ENCODE measurements at places on chromosomes 1 and 21. TPM values are rescaled to one million over a fixed set of nuclear protein-coding genes. Genes with fewer than 3 reads are reported as not detected.

DNA sequence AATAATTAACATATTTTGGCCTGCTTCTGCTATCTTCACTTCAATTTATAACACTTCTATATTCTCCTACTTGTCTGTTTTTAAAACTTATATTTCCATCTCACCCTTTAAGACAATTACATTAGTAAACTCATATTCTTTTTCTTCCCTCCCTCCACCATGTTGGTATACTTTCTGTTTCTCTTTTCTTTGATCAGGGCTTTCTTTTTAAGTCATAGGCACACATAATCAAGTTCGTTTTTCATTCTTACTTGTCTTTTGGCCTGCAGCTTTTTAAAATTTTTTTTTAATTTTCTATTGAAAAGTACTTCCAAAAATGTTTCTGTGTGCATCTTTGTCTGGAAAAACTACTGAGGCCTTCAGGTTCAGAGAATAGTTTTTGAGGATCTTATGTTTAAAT is 2.3 kb downstream of the PYHIN1 start:
- no peak overlapping the region for H3K27ac ChIP-seq
- H3K4me3 ChIP-seq, result no peak overlapping the region
- H3K4me1 ChIP-seq, result no peaks in the 10 kb centered on the region
- H3K36me3 ChIP-seq, result no peaks in the 10 kb centered on the region
- H3K27me3 ChIP-seq, result no peaks in the 10 kb centered on the region
- no peak for DNase-seq

DNA sequence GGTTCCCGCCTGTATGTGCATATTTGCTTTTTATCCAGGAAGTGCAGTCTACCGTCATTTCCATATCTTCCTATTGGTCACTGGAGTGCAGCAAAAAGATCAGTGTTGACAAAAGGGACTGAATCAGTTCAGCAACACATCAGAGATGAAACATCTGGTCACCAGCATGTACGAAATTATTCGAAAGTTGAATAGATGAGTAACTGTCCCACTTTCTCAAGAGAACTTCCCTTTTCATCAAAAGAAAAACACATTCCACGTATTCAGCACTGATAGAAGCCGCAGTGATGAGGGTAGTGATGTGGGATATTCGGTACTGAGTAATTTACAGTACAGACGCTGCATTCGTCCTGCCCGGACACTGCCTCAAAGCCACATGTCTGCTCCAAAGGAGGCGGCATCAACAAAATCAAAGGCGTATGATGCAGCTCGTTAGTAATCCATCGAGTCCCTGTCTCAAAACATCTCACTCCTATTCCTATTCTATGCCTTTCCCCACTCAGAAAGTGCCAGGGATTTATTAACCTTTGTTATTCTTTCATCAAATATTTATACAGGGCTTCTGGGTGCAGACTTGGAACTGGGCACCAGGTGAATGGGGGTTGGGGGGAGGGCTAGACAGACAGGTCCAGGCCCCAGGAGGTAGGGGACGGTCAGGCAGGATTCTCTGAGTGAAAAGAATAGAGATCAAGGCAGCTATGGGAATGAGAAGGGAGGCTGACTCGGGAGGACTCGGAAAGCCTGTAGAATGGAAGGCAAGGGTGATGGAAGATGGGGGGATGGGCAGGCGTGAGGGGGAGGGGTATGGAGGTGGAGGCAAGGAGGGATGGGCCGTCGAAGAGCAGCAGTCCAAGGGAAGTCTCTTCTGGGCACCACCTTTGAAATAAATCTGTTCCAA is 79.5 kb upstream of the SLC45A1 start:
- H3K4me1 ChIP-seq, result peaks cover 23% of the 10 kb centered on the region
- no peaks in the 10 kb centered on the region for H3K36me3 ChIP-seq
- H3K4me3 ChIP-seq, result no peak overlapping the region
- no peaks in the 10 kb centered on the region for H3K27me3 ChIP-seq
- H3K27ac ChIP-seq, result no peak overlapping the region
- DNase-seq, result no peak

GRCh38 chr1:36178471-36179219 is 22.7 kb downstream of the MAP7D1 start:
- no peaks in the 10 kb centered on the region for H3K27me3 ChIP-seq
- H3K36me3 ChIP-seq, result no peaks in the 10 kb centered on the region
- H3K4me3 ChIP-seq, result peak overlapping the region; percentile 6
- peak; percentile 85 for DNase-seq
- peaks cover 27% of the 10 kb centered on the region for H3K4me1 ChIP-seq
- H3K27ac ChIP-seq, result peak overlapping the region; percentile 15

GRCh38 chr1:58687516-58687915 is 12.3 kb downstream of the MYSM1 start:
- peaks cover 6% of the 10 kb centered on the region for H3K4me1 ChIP-seq
- peak overlapping the region; percentile 8 for H3K27ac ChIP-seq
- no peaks in the 10 kb centered on the region for H3K27me3 ChIP-seq

GRCh38 chr1:26276432-26276838 is 3.5 kb upstream of the SH3BGRL3 start:
- peaks cover 55% of the 10 kb centered on the region for H3K4me1 ChIP-seq
- no peaks in the 10 kb centered on the region for H3K27me3 ChIP-seq
- DNase-seq, result no peak
- H3K36me3 ChIP-seq, result no peaks in the 10 kb centered on the region
- peak overlapping the region; percentile 95 for H3K27ac ChIP-seq
- H3K4me3 ChIP-seq, result no peak overlapping the region

DNA sequence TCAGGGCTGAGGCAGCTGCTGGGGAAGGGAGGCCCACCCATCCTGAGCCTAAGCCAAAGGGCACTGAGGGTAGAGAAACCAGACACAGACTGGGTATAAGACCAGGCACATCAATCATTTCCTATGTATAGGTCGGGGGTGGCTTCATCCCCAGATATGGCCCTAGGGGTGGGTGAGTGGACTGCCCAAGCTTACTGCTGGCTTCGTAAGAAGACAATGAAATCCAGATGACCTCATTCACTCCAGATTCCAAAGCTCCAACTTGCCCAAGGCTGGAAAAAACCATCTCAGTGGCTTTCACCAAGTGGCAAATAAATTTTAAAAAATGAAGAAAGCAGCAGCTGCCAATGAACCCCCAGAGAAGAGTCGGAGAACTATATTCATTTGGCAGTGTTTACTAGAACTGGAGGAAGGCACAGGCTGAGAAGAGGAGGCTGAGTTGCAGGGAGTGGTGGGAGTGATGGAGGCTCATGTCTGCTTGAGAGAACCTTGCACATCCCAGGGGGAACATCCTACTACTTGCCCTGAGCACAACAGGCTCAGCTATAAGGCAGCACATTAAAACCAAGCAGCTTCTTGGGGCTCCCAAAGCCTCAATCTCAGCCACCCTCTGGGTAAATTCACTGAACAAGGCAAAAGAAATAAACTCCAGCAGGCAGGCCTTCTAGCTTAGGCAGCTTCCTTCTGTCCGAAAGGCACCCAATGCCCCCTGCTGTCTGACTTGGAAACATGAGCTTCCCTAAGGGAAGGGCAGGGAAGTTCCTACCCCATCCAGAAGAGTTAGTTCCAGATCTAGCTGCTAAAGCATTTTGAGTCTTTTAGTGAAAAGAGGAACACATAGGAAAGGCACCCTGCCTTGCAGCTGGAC is 14.1 kb downstream of the PEA15 start:
- H3K4me3 ChIP-seq, result no peak overlapping the region
- peaks cover 10% of the 10 kb centered on the region for H3K4me1 ChIP-seq
- H3K27me3 ChIP-seq, result no peaks in the 10 kb centered on the region
- peaks cover 2% of the 10 kb centered on the region for H3K36me3 ChIP-seq

DNA sequence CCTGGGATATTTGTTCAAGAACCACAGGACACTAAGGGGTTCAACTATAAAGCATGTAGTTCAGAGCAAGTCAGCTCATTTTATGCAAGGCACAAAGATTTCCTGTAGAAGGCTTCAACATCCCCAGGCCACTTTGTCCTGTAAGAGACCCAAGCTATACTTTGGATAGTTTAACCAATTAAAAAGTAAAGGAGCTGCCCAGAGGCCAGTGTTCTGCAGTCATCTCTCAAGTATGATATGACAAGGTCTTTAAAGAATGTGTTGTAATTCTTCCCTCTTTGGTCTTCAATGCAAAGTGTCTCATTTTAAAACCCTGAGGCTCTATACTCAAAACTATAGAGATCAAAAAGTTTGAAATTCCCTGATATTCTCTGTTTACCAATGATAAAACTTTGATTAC is 34.1 kb downstream of the KRTAP20-3 start:
- H3K4me1 ChIP-seq, result no peaks in the 10 kb centered on the region
- H3K36me3 ChIP-seq, result no peaks in the 10 kb centered on the region
- H3K4me3 ChIP-seq, result no peak overlapping the region
- H3K27ac ChIP-seq, result no peak overlapping the region
- DNase-seq, result no peak

DNA sequence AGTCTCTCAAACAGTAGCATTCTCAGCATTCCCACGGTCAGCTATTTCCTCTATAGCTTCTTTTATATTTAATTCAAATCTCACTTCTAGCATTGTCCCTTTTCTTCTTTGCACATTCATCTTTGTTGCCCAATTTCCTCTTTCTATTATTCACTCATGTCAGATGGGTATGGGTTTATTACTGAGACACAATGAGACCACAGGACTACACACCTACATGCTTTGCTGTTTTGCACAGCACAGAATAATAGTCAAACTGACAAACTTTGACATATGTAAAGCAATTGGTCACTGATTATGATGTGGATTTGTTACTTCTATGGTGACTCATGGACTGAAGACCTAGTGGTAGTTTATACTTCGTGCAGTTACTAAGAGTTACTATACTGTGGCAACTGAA is 5.8 kb upstream of the CD1C start:
- no peaks in the 10 kb centered on the region for H3K36me3 ChIP-seq
- H3K4me3 ChIP-seq, result no peak overlapping the region

GRCh38 chr21:33058527-33058926 is 11.4 kb upstream of the OLIG1 start:
- peaks cover 8% of the 10 kb centered on the region for H3K4me1 ChIP-seq
- no peak overlapping the region for H3K27ac ChIP-seq
- H3K36me3 ChIP-seq, result no peaks in the 10 kb centered on the region
- no peak for DNase-seq
- H3K4me3 ChIP-seq, result no peak overlapping the region

DNA sequence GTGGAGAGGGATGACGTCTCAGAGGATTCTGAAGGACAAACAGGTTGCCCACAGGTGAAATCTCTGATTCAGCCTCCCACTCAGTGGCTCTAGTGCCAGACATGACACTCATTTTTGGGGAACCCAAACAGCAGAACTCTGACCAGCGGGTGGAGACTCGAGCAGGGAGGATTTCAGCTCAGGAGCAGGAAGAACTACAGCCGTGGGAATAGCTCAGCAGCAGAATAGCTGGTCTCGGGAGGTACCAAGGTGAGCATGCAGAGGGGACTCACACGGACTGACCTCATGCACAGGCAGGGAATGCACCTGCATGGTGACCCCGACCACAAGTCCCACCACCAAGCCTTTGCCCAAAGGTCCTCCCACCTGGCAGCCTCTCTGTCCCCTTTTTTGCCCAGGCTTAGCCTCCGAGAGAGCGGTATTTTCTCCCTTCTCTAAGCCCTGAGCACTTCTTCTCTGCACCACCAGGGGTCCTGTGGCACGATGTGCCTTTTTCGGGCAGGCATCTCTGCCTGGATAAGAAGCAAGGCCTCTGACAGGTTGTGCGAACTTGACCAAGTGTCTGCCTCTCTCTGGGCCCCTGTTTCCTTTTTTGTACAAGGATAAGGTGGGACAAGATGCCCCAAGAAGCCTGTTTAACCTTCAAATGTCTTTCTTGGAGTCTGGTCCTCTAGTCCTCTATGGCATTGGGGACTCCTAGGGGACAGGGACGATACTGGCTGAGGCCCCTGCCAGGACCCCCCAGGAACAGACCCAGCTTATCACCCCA is 8.8 kb upstream of the FGR start:
- no peaks in the 10 kb centered on the region for H3K36me3 ChIP-seq
- H3K4me3 ChIP-seq, result no peak overlapping the region
- H3K27me3 ChIP-seq, result no peaks in the 10 kb centered on the region
- DNase-seq, result peak; percentile 66
- H3K4me1 ChIP-seq, result peaks cover 6% of the 10 kb centered on the region

GRCh38 chr1:116392717-116393404 is 19.8 kb downstream of the ATP1A1 start:
- no peaks in the 10 kb centered on the region for H3K27me3 ChIP-seq
- peak overlapping the region; percentile 38 for H3K27ac ChIP-seq
- H3K4me3 ChIP-seq, result no peak overlapping the region
- no peak for DNase-seq

DNA sequence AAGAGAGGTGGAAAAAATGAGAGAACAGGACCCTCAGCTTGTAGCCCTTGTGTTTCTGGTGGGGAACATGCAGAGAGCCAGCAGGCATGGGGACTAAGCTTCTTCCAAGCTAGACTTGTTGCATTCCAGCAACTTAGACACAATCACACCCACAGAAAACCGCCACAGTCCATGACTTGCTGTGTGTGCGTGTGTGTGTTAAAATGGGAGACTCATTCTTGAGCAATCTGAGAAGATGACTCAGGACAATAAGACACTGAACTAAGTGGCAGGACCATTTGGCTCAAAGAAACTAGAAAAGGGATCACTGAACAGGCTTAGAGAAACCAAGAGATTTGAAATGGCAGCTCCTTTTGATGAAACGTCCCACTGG is 78.0 kb downstream of the HLX start:
- no peak overlapping the region for H3K27ac ChIP-seq
- no peaks in the 10 kb centered on the region for H3K27me3 ChIP-seq
- DNase-seq, result peak; percentile 44
- no peaks in the 10 kb centered on the region for H3K36me3 ChIP-seq
- H3K4me1 ChIP-seq, result no peaks in the 10 kb centered on the region

GRCh38 chr1:24362982-24363614 is 43.9 kb downstream of the GRHL3 start:
- peak; percentile 27 for DNase-seq
- no peaks in the 10 kb centered on the region for H3K36me3 ChIP-seq
- no peaks in the 10 kb centered on the region for H3K27me3 ChIP-seq
- no peak overlapping the region for H3K27ac ChIP-seq

DNA sequence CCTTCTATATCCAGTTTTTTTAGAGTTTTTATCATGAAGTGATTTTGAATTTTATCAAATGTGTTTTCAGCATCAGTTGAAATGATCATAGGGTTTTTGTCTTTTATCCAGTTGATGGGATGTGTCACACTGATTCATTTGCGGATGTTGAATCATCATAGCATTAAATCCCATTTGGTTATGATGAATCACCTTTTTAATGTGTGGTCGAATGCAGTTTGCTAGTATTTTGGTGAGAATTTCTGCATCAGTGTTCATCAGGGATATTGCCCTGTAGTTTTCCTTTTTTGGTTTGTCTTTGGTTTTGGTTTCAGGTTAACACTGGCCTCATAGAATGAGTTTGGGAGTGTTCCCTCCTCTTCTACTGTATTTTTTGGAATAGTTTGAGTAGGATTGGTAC is 80.3 kb downstream of the DIRAS3 start:
- H3K27me3 ChIP-seq, result no peaks in the 10 kb centered on the region
- H3K36me3 ChIP-seq, result no peaks in the 10 kb centered on the region
- DNase-seq, result no peak
- no peak overlapping the region for H3K27ac ChIP-seq
- no peaks in the 10 kb centered on the region for H3K4me1 ChIP-seq

GRCh38 chr1:208081972-208082371 is 162.2 kb downstream of the PLXNA2 start:
- H3K36me3 ChIP-seq, result peaks cover 14% of the 10 kb centered on the region
- H3K4me3 ChIP-seq, result no peak overlapping the region
- no peaks in the 10 kb centered on the region for H3K27me3 ChIP-seq
- no peak overlapping the region for H3K27ac ChIP-seq
- DNase-seq, result no peak

- no peaks in the 10 kb centered on the region for H3K4me1 ChIP-seq
- no peak for DNase-seq
- H3K36me3 ChIP-seq, result no peaks in the 10 kb centered on the region
- no peak overlapping the region for H3K4me3 ChIP-seq
Measured at GRCh38 chr1:11418056-11418455, 60.9 kb upstream of the DISP3 start.

Gene TAGLN2
- 63.0 TPM for total RNA-seq

Gene FAM72B
- not detected for total RNA-seq

Gene SLFNL1
- 0.78 TPM for total RNA-seq

Gene C1orf94
- total RNA-seq, result not detected

Gene PRAMEF2
- total RNA-seq, result not detected

Gene STK40
- total RNA-seq, result 25.2 TPM

Gene LENEP
- not detected for total RNA-seq
